Activated T-cell treated with anti-CD3 and anti-CD28 coated beads for 1 hour (primary cell): ENCODE measurements at places on chromosomes 2 and 18.

GRCh38 chr18:36255072-36255698 is 42.3 kb upstream of the FHOD3 start:
- no peak for DNase-seq

- no peak for DNase-seq
Observed at GRCh38 chr2:84874381-84875212, 6.3 kb downstream of the TRABD2A start.

DNA sequence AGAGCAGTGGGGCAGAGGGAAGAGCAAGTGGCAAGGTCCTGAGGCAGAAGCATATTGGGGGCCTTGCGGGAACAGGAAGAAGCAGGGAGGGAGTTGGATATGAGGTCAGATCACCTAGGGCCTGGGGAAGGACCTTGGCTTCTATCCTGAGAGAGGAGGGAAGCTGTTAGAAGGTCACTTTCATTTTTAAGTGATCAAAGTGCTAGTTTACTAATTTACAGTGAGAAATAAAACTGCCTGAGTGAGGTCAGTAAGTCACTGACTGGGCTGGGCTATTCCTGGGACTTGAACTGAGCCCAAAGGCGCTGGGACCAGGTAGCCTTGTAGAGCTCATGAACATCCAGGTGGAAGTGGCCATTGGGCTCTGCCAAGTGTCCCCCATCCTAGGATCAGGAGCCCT is 76.6 kb upstream of the B3GNT7 start:
- DNase-seq: no peak

DNA sequence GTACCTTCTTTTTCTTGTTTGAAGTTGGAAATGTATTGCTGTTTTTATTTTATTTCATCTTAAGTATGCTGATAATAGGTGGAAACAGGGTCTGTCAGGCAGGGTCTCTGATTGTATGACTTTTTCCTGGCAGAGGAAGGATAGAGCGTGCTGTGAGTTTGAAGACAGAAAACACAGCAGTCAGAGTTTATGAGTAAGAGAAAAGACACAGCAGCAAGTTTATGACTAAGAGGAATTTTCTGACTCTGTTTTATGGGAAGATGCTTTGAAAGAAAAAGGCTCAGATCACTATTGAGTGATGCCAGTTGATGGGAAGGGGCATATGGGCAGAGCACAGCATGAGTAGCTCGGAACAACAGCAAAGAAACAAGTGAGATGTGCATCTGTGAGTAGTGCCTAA is 379.1 kb downstream of the MEIS1 start:
- DNase-seq: no peak

DNA sequence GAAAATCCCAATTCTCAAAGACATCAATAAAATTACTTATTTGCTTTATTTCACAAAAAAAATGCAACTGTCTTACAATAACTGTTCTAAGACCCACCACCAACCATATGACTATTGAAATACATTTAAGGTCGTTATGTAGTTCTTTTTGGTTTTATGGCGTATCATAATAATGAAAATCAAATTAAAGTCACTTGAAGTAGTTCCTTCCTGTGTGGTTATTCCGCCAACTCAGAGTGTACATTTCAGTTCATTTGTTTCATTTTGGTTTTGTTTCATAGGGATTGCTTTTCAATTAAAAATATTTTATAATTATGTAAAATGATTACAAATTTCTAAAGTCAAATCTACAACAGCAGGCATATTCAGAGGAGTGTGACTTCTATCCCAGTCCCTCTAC is 45.9 kb upstream of the AAK1 start:
- no peak for DNase-seq

DNA sequence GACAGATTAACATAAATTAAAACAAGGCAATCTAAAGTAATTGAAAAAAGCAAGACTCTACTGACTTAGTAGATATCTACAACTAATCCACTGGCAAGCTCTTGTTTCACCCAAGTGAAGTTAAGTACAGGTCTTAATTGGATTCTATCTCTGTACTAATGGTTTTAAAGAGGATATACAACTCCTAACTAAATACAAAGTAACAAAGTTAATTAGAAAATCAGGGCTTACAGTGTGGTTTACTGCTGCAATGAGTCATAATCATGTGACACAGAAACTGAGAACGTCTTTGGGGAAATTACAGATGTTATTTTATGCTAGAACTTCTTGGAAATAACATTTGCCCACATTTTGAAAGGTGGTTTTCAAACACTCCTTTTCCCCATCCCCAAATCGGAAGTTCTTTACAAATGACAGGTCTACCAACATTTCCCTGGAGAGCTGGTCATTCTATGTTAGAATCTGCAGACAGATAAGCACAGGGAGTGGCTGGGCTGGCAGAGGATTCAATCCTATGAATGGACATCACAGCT is 245.3 kb downstream of the STK39 start:
- no peak for DNase-seq

GRCh38 chr2:9754532-9754887 is 88.8 kb upstream of the TAF1B start:
- no peak for DNase-seq

DNA sequence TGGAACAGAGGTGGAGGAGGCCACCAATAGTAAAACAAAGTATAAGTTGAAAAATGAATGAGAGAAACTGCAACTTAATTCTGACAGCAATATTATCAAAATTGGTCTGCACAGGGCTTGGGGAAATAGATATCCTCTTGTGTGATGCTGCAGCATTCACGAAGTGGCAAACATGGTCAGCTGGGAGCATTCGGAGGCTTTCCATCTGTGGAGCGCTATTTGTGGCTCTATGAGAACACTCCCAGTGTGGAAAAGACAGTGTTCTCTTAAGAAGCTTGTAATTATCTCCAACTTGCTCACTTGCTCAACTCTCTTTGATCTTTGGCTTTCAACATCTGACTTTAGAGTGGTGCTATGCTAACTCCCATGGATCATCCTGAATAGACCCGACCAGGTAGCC is 3.1 kb upstream of the FLACC1 start:
- DNase-seq: no peak

- DNase-seq: no peak
Observed at GRCh38 chr2:54988612-54989011, 61.6 kb downstream of the RTN4 start.

DNA sequence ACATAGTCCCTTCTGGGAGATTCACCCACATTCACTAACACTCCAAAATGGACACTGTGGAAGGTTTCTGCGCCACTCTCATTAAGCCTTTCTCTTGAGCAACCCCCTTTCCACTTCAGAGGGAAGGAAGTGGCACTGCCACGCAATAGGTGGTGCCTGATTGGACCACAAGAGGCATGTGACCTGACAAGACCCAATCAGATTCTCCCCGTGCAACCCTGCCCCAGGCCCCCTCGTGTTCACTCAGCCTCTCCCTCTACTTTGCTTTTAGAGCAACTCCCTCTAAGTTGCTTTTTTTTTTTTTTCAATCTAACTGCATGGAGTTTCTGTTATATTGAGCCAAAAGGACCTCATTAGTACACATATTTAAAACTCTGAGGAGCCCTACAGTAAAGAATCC is 158.0 kb downstream of the EN1 start:
- no peak for DNase-seq

- no peak for DNase-seq
Observed at GRCh38 chr18:57352271-57352701, at the start of gene ST8SIA3. Gene ST8SIA3, plus strand, starts transcription at chr18:57352557. Its CDS starts 290 bp downstream, at chr18:57352847.

DNA sequence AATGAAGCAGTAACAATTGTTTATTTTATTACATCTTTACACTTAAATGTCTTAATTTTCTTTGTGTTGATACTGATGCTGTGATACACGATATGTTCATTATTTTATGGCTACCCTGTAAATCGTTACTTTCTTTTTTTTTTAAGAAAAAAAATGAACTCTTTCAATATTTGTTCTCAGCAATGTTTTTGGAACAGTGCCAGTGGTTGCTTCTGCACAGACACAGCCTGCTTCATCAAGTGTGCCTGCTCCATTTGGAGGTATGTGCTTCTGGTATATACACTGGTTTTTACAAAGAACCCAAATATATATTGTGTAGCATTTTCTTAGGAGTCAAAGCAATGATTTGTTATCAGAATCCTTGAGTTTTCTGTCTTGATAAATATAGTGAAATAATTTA is 62.2 kb upstream of the SCYGR2 start:
- DNase-seq: no peak

- no peak for DNase-seq
Observed at GRCh38 chr2:175914846-175915245, 87.2 kb downstream of the LNPK start.

DNA sequence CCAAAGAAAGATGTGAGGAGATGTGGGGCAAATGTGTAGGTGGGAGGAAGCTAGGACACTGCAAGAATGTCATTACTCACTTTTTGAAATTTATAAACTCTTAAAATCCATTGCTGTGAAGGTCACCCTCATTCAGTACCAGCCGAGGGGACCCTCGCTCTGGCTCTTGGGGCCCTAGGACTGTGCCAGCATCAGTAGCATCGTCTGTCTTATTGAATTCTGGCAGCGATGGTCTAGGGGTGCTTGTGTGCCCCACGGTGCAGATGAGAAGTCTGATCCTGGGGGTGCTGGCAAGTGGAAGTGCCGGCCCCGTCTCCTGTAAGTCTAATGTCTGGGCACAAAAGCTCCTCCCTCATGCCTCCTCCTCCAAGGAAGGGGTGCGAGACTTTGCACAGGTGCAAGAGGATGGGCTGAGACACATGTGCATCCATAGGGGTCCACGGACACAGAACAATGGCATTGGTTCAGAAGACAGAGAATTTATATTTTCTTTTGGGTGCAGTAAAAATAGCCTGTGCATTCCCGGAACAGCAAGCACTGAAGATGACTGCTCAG is 266.7 kb upstream of the HDAC4 start:
- no peak for DNase-seq

DNA sequence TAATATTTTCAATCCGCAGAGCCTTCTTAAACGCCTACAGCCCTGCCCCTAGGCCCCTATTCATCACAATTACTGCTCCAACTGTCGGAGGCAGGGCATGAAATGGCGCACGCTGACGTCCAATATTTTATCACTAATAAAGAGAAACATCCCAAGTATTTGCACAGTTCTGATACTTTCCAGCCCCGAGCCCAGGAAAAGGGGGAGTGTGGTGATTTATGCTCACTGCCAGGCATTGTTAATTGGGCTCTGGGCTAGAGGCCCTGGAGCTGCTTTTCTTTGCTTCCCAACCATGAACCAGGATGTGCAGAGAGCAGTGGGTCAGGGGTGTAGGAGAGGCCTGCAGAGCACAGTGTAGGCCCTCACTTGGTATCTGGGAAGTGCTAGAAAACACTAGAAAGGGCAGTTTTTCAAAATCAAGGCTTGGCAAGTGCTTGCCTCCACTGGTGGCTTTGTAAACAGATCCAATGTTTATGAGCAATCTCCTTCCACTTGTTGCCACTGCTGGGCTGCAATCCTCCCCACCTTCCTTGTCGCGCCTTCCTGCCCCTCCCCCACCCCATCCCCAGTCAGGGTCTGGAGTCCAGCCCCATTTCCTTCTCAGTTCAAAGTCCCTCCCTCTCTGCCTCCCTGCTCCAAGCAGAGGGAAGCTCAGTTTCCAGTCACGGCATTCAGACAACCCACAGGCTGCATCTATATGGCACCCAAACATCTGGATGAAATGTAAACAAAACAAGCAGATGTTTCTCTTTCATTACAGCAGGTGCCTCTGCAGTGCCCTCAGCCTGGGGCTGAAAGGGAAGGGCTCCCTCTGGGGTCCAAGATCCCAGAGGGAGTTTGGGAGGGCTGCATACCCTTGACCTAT is 83.9 kb upstream of the PKDCC start:
- no peak for DNase-seq

- DNase-seq: no peak
Observed at GRCh38 chr2:77104554-77104953, 417.6 kb downstream of the LRRTM4 start.

DNA sequence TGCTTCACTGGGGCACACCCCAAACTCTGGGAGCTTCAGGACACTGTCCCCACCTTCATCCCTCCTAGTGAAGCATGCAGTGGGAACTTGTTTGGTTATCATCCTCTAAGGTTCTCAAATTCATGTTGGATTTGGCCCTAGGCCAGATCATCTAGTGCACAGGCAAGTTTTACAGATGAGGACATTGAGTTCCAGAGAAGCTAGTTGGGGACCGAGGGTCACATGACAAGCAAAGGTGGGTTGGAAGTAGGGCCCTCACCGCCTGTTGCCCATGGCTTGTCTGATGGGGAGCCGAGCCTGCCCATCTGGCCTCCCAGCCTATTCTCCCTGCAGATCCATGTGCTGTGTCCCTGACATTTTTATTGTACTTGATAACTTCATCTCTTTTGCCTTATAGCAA is 2.8 kb downstream of the PRKCE start:
- no peak for DNase-seq

DNA sequence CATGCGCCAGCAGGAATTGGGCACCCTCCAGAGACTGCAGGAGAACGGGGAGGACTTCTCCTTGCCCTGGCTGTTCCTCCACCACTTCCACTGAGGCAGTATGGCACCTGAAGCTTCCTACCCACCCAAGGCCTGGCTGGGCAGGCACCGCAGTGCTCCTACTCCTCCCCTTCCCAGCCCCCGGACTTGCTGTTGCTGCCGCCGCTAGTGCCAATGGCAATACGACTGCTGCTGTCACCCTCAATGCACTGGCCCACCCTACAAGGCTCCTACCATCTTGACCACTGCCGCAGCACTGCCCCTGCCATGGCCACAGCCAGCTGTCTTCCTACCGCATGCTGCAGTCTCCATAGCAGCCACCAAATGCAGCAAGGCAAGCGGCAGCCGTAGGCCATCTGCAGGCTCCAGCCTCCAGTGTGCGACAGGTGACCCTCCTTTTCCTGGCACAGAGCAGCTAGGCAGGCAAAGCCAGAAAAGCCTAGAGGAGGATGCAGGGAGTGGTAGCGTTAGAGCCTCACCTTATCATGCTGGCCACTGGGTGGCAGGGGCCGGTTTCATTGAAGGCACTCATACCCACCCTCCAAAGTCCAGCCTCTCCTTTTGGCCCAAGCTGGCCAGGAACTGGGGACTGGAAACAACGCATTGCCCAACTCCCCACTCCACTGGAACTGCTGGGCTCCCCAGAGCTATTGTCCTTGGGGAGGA is 47.4 kb upstream of the ANKRD62 start:
- DNase-seq: no peak

GRCh38 chr2:74668087-74668486 is 14.0 kb downstream of the SEMA4F start:
- DNase-seq: no peak

- no peak for DNase-seq
Observed at GRCh38 chr2:170711774-170712652, 3.1 kb upstream of the SP5 start.

DNA sequence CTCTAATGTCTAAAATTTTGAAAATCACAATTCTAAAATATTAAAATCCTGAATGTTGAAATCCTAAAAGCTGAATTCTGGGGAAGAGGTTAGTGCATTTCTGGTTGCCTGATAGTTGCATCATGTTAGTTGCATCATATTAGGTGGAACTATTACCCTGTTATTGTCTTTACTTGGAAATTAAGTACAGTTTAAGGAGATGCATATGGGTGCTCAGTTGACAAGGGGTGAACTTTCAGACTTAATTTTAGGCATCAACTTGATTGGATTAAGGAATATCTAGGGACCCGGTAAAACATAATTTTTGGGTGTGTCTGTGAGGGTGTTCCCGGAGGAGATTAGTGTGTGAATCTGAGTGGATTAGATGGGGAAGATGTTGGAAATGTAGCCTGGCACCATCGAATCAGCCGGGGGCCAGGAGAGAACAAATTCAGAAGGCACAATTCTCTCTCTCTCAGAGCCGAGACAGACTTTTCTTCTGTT is 409.8 kb downstream of the PLCL1 start:
- no peak for DNase-seq
